ENCODE measurements at places on chromosomes 5 and 9. TPM values are rescaled to one million over a fixed set of nuclear protein-coding genes. Genes with fewer than 3 reads are reported as not detected.

DNA sequence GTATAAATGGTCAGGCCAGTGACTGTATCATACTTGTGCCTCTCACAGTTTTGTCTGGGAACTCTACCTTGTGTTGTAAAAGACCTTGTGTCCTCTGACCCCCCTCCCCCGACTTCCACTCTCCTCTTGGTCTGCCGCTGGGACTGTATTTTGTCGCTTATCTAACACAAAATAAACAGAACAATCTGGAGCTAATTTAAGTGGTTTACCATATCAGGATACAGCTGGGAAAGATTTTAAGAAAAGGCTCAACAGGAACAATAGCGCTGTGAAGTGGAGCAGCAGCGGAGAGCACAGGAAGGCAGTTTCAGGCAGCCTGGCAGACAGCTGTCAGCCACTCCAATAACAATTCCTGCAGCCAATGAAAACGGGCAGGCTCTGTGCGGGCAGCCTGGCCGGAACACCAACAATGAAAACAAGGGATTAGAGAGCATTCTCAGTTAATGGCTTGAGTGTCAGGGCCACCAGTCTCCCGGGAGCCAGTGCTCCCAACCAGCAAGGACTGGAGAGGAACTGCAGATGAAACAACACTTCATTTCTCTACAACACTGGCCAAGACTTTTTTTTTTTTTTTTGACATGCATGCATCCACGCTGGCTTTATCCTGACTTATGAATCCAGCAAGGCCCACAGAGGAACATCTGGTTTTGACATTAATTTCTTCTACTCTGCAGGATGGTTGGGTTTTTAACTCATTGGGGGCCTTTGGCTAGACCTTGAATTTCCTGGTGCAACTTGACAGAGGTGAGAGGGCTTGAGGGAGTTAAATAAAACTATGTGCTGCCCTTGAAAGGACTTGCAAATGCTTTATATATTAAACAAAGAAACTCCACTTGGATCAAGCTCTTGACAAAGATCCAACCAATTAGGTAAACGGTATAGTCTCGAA lies 76.7 kb downstream of the ARSB start:
- DNase-seq, result no peak

Gene ANKDD1B
- not detected for total RNA-seq

DNA sequence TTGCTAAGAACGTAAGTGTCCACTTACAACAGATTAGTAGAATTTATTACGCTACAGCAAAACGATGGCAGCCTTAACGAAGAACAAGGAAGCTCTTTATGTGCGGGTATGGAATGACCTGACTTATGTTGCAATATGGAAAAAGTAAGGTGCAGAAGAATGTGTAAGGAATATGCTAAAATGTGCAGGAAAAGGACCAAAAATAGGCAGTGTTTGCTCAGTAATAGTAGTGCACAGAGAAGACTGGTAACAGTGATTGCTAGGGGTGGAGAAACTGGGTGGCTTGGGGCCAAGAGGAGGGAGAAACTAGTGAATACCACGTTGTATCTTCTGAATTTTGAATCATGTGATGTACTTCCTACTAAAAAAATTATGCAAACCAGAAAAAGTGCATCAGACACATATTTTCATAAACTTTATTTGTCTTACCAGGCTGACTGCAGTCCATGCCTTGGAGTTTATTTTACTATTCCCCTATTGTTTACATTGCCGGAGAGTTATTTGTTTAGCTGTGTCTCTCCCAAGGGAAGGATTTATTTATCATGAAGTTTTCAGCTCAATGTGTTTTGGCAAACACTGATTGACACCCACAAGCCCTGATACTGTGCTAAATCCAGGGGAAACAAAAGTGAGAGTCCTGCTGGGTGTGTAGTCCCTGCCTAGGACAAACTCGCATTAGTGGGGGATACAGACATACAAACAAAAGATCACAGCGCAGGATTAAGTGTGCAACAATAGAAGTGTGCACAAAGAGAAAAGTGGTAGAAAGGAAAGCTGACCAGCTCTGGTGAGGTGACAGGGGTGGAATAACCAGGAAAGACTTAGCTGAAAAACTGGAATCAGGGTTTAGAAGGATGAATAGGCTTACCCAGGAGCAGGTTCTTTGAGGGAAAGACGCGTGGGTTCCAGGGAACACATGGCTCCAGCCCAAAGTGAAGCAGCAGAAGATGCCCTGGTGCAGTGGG lies 34.0 kb upstream of the ZNF484 start:
- no peak for DNase-seq

Gene NEUROG1
- total RNA-seq, result not detected

Gene IFNB1
- not detected for total RNA-seq

Gene TTC39B
- 27.0 TPM for total RNA-seq

- DNase-seq, result no peak
These were observed 9.7 kb downstream of the PCDH1 start for GRCh38 chr5:141868541-141868940.

GRCh38 chr9:112065806-112066606 lies 109.1 kb downstream of the SUSD1 start:
- no peak for DNase-seq

Gene PCDHGA3
- not detected for total RNA-seq

DNA sequence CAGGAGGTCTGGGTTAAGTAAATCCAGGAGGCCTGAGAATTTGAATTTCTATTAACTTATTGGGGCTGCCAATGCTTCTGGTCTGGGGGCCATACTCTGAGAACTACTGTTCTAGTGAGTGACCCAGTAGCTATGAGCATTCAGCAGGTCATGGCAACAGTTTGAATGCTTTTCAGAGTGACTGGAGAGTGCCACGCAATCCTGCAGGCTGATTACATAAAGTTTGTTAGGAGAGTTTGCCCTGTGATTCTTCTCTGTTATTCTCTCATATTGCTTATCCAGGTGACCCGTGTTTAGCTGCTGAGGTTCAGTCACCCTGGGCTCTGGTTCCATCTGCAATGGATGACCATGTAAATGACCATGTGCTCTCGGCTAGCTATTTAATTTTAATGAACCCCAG lies 22.2 kb upstream of the TMED7 start:
- DNase-seq, result no peak

Gene PCDHA4
- total RNA-seq, result not detected

GRCh38 chr5:37838152-37838932 lies 1.5 kb downstream of the GDNF start:
- DNase-seq, result no peak

Gene CNTFR
- total RNA-seq, result not detected

- no peak for DNase-seq
These were observed 111.9 kb upstream of the SLIT3 start for GRCh38 chr5:169412831-169413230.

DNA sequence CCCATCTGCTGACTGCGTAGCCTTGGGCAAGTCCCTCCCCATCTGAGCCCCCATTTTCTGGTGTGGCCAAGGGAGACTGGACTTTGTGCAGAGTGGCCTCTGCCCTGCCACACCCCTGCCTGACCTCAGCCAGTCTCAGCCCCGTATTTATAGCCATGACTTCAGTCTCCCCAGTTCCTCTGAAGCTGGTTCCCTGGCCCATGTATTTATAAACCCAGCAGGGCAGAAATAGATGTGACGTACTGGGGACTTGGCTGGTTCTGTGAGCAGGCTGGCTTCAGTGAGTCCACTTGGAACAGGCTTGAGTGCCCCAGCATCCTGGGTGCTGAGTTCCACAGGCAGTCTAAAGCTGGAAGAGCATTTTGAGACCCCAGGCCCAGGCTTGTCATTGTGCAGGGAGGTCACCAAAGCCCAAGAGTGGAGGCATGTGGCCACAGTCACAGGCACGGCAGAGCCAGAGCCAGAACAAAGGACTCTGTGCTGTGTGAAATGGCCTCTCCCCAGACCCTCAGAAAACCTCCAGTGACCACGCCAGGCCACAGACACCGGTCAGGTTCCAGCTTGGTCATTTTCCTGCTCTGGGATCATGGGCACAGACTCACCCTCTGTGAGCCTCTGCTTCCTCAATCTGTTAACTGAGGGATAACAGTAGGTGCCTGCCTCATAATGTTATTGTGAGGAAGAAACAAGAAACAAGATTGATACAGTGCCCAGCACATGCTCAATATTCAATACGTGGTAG lies 30.4 kb upstream of the SYNPO start:
- DNase-seq, result no peak

- peak; percentile 82 for DNase-seq
These were observed 13.5 kb downstream of the MOCS2 start for GRCh38 chr5:53095931-53096525.

Gene SLC1A1
- 0.10 TPM for total RNA-seq

Gene CTXN3
- total RNA-seq, result not detected

- no peak for DNase-seq
These were observed 137.8 kb upstream of the MAP1B start for GRCh38 chr5:71969460-71969859.

Gene PDE6A
- not detected for total RNA-seq

- DNase-seq, result no peak
These were observed 106.7 kb downstream of the OXCT1 start for GRCh38 chr5:41763574-41763973.

GRCh38 chr5:77312413-77312812 lies 101.9 kb downstream of the PDE8B start:
- no peak for DNase-seq

DNA sequence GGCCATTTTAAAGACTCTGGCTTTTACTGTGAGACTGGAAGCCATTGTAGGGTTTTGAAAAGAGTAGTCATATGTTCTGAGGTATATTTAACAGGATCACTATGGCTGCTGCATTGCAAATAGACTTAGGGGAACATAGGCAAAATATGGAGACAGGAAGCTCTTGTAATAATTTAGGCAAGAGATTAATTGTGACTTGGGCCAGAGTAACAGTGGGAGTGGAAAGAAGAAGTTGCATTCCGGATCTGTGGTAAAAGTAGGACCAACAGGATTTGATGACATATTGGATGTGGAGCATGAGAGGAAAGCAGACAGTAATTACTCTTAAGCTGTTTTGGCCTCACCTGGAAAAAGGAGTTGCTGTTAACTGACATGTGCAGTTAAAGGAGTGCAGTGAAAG lies 85.6 kb downstream of the SMIM15 start:
- no peak for DNase-seq

Gene SCGB3A2
- not detected for total RNA-seq

GRCh38 chr9:86721843-86722705 lies 225.2 kb downstream of the GAS1 start:
- DNase-seq, result no peak

Gene CD274
- total RNA-seq, result 10.5 TPM

Gene DNAH5
- not detected for total RNA-seq

Gene MRPS2
- 31.2 TPM for total RNA-seq

- peak; percentile 1 for DNase-seq
These were observed 259.1 kb downstream of the SYK start for GRCh38 chr9:91060520-91061343.

GRCh38 chr5:170333161-170333910 lies 35.8 kb upstream of the LCP2 start:
- DNase-seq, result peak; percentile 65

Gene AMBP
- total RNA-seq, result not detected

DNA sequence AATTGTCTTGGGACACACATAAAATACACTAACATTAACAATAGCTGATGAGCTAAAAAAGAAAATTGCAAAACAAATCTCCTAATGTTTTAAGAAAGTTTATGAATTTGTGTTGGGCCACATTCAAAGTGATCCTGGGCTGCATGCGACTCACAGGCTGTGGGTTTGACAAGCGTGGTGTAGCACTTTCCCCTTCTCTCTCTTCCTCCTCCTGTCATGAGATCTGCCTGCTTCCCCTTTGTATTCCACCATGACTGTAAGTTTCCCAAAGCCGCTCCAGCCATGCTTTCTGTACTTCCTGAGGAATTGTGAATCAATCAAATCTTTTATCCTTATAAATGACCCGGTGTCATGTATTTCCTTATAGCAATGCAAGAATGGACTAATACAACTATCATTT lies 178.0 kb downstream of the TLR4 start:
- DNase-seq, result no peak

DNA sequence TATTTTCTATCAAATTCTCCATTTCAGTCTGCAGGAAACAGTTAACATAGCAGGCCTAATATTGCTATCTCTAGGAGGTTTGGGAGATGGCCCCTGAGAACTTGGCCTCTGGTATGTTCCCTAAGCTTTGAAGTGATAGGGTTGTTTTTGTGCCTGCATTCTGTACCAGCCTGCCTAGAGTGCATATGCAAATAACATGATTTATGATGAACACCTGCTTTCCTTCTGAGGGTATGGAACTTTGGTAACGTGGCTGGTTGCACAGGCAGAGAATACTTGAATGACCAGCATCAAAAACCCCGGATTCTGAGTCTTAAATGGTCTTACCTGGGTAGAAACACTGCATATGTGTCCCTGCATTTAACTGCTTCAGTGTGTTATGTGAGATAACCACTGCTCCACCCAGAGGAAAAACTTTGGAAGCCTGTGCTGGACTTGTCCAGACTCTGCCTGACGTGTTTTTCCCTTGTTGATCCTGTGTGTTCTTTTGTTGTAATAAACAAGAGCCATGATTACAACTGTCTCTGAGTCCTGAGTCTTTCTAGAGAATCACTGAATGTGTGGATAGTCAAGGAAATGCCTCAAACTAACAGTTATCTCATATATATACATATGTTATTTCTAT lies 111.3 kb upstream of the ABCA1 start:
- no peak for DNase-seq

GRCh38 chr9:127421057-127421456 lies 3.1 kb upstream of the ZNF79 start:
- DNase-seq, result no peak

All from activated CD4-positive, alpha-beta T cell treated with anti-CD3 and anti-CD28 coated beads, Interleukin-2, amount 10 ng/mL, durations not matched to agents 7 days and 5 days (primary cell).